Stimulated activated CD8-positive, alpha-beta memory T cell treated with anti-CD3 and anti-CD28 coated beads, Interleukin-15, amount 100 ng/mL, for 4 hours (primary cell): ENCODE measurements at places on chromosomes 7 and 10.

GRCh38 chr10:47092831-47093230 lies 181.6 kb downstream of the PTPN20 start:
- DNase-seq, result no peak

GRCh38 chr7:3909128-3909527 lies 608.1 kb downstream of the SDK1 start:
- DNase-seq, result no peak

GRCh38 chr7:34315032-34315431 lies 343.0 kb upstream of the NPSR1 start:
- DNase-seq, result no peak

DNA sequence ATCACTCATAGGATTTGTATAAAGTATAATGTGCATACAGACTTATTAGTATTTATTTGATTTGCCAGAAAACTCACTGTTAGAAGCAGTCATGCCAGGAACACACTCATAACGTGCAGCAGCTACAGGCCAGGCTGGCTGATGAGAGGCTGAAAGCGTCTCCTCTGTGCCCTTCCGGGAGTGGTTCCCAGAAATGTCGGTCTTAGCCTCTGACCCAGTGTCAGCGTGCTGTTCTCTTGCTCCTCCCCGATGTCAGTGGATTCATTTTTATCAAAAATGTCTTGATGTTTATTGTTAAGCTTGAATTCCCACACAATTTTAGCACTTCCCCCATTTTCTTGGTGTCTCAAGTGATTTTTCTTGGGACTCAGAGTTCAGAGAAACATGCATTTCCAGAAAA lies 33.3 kb upstream of the GARS1 start:
- DNase-seq, result no peak

DNA sequence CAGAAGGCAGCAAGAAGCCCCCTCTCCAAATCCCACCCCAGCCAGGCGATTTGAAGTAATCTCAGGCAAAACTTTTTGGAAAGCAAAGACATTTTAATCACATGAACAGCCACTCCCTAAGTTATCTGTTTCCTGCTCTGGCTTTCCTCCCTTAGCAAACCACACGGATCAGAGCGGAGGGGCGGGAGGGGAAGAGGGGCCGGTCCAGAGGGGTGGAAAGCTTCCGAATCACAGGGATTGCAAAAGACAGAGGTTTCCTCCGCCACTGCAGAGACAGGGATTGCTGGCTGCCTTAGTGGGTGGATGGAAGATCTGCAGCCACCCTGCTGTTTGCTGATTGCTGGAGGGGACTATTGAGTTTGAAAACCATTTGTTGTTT lies 41.2 kb downstream of the ZCCHC24 start:
- DNase-seq, result no peak

DNA sequence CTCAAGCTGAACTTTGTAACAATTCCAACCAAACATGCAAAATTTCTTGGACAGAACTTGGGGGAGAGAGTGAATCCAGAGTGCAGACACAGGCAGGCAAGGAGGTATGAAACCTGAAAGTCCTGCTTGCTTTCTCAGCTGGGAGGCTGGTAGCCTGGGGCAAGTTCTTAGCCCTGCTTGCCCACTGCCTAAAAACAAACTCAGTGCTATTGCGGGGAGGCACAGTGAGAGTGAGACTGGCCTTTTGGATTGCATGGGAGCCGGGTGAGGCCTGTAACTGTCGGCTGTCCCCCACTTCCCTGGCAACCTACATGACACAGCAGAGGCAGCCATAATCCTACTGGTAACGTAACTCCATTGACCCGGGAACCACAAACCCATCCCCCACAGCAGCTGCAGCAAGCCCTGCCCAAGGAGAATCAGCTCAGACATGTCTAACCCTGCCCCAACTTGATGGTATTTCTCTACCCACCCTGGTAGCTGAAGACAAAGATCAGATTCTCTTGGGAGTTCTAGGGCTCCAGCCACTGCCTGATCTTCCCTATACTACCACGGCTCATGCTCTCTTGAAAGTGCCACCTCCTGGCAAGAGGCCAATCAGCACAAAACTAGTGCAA lies 663.6 kb downstream of the GRM8 start:
- no peak for DNase-seq

GRCh38 chr10:13712476-13712836 lies 125.7 kb downstream of the PRPF18 start:
- no peak for DNase-seq

DNA sequence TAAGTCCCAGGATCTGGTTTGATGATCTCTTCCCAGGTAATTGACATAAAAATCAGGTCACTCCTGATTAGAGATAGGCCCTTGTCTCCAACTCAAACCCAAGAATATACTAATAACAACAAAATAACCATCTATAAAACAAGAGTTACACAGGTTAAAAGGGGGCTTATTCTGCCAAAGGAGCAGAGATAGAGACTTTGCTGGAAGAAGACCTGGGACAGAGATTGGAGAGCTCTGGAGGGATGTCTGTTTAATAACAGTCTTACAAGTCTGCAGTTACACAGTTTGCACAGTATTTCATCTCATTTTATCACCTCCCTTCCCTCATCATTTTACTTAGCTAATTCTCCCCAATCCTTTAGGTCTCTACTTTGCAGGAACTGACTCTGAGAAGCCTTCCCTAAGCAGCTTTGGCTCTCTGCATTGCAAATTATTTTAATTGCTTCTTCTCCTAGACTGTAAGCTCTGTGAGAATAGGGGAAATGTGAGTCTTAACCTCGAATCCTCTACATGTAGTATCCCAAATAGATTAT lies 3.7 kb upstream of the ZNF438 start:
- DNase-seq, result no peak
